ENCODE measurements at places on chromosomes 3 and 15. TPM values are rescaled to one million over a fixed set of nuclear protein-coding genes. Genes with fewer than 3 reads are reported as not detected.

Gene PLS1
- total RNA-seq: 1.2 TPM

Gene TRIM42
- total RNA-seq: not detected

- no peak for ATAC-seq
Measured at GRCh38 chr15:69530991-69531664, 78.5 kb downstream of the RPLP1 start.

DNA sequence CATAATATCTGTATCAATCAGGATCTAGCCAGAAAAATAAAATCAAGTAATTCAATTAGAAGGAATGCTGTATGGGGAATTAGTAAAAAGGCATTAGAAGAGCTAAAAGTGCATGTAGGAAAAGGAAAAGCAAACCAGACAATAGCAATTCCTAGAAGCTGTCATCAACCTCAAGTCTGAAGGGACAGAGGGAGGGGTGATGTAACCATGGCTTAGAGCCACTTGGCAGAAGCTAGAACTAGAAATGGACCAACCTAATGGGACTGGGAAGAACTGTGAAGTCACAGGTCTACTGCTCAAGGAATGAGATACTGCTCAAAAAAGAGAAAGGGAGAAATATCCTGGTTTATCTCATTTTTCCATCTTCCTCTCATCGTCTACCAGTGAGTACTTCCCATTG, 590.7 kb upstream of the SGO1 start:
- ATAC-seq: no peak

DNA sequence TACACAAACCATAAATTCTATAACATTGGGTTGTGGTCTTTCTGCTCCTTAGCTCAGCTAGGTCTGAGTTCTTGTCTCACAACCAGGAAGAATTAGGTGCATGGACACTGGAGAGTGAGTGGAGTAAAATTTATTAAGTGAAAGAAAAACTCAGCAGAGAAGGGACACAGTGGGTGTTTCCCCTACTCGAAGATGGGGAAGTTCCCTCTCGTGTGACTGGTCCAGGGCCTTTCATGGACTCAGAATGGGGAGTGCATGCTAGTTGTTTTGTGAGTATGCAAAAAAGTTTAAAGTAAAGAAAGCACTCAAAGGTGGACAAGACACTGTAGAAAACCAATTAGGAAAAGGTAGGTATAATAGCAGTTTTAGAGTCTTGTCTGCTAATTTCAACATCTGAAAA, 215.5 kb upstream of the RORA start:
- ATAC-seq: no peak

GRCh38 chr3:181716966-181717365, 5.2 kb downstream of the SOX2 start:
- no peak for ATAC-seq

GRCh38 chr15:87570206-87570605, 686.3 kb downstream of the NTRK3 start:
- ATAC-seq: no peak

DNA sequence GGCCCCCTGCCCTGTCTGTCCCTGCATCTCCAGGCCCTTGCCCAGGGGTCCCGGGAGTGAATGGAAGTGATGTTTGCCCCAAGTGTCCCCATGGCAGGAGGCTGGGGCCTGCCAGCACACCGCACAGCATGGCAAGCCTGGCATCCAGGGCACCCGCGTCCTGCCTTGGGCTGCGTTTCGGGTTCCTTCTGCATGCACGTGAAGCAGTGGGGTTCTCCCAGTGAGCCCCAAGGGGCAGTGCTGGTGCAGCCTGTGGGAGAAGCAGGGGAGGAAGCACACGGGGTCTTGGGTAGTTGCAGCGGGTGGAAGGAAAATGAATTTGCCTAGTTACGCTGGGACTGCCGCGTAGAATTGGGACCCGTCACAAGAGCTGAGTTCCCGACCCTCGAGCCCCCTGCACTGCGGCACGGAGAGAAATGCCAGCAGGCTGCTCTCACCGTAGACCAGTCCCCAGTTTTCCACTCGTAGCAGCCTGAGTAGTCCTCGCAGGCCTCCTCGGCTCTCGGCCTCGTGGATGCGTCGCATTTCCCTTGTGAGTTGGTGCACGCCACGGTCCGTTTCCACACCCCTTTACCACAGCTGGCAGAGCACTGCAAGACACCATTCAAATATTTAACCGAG, 259.5 kb upstream of the LYSMD4 start:
- ATAC-seq: no peak

DNA sequence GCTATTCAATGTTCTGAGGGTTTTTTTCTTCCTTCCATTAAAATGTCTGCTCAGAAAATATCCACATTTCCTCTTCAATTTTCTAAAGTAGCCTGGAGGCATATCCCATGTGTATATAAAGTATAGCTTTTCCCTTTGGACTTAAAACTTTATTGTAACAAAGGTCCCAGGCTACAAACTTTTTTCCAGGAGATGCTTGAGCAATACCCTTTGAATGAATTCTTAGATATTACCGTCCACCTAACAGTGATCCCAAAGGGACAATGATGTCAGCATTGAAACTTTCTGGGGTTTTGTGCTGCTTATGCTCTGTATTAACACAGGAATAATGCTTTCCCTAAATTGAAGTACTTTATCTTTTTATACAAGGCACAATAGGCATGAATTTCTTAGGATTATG, 525.2 kb downstream of the CADM2 start:
- ATAC-seq: no peak

DNA sequence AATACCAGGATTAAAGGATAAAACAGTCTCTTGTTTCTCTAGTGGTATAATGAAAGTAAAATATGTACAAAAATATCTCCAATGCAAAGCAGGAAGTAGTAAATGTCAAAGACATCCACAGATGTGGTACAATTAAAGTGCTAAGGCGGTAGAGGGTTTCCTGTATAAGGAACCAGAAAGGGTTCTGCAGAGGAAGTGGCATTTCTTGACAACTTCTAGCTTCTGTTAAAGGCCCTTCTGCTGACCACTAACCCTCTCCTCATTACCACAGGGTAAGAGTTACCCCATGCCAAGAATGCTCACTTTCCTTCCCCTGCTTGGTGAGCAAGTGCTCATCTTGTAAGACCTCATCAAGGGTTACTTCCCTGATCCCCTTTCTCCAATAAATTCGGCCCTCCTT, 883.6 kb upstream of the NR2F2 start:
- no peak for ATAC-seq

Measured in gastroesophageal sphincter (tissue), 4 donors.